ENCODE measurements at places on chromosomes 4 and X.

GRCh38 chr4:109332926-109333464 is 30.5 kb upstream of the COL25A1 start:
- DNase-seq: no peak

DNA sequence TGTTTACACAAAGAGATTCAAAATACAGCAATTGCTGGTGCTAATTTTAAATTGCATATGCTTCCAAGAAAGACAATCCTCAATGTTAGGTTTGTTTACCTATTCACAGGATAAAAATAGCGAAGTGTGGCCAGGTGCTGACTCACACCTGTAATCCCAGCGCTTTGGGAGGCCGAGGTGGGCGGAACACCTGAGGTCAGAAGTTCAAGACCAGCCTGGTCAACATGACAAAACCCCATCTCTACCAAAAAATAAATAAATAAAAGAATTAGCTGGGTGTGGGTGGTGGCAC is 77.7 kb downstream of the OPHN1 start:
- no peak for DNase-seq

- DNase-seq: no peak
Measured at GRCh38 chr4:120724656-120725055, 197.9 kb downstream of the PRDM5 start.

- no peak for DNase-seq
Measured at GRCh38 chr4:154960476-154960875, 179.4 kb downstream of the RBM46 start.
